Astrocyte (in vitro differentiated cells and primary cell): ENCODE measurements at places on chromosomes 3 and 15.

DNA sequence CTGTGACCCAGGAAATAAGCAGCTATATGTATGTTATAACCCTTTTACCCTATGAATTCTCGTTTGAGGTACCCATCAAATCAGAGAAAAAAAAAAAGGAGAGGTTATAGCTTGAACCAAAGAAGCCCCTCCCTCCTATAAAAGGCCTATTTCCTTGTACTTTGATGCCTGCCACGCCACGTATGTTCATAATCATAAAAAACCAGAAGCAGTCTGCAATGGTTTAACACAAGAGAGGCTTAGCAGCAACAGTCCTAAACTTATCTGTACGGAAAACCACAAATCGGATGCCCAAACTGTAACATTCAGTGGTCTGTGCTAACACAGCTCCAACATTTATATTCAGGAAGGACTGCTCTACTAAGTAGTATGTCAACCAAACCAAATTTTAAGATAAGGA is 21.2 kb downstream of the CCR8 start:
- no peak for DNase-seq

GRCh38 chr3:17175187-17175807 is 290.5 kb downstream of the PLCL2 start:
- DNase-seq: peak; percentile 87

DNA sequence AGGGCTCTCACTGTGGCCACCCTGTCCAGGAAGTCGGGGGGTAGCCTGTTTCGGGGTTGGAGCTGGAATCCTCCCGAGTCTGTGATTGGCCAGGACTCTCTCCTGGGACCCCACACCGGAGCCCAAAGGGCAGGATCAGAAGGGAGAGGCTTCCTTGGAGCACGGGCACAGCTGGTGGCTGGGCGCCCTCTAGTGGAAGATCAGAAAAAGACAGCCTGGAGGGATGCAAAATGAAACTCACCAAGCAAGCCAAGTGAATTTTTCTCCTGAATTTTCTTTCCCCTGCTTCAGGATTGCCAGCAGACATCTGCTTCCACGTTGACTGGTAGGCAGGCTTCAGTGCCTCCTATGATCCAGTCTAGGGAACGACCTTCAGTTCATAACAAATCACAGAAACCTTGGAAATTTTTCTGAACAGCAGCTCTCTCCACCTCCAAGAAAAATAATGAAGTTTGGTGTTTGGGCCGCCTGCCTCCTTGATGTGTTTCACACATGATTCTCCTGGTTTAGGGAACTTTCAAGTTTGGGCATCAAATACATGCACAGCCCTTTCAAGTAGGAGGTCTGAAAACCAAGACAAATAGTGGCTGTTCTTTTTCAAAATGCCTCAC is 224.6 kb downstream of the VPS13C start:
- DNase-seq: no peak

DNA sequence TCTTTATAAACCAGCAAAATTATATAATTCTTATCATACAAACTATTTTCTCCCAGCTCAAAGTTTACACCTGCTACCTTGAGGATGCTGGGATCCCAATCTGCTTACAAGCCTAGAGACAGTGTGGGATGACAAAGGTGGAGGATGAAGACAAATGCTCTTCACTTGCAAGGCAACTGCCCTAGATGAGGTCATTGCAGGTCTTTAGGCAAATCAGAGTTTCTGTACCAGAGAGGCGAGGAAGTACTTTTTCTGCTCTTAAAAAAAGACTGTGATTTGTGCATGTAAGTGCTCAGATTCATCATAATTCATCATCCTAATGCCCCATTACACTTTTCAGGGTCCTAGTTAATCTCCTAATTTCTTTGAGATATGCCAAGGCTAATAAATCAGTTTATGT is 376.1 kb downstream of the ZPLD1 start:
- DNase-seq: no peak

- DNase-seq: no peak
These were observed 4.1 kb upstream of the CHRNA3 start for GRCh38 chr15:78624651-78625590.

DNA sequence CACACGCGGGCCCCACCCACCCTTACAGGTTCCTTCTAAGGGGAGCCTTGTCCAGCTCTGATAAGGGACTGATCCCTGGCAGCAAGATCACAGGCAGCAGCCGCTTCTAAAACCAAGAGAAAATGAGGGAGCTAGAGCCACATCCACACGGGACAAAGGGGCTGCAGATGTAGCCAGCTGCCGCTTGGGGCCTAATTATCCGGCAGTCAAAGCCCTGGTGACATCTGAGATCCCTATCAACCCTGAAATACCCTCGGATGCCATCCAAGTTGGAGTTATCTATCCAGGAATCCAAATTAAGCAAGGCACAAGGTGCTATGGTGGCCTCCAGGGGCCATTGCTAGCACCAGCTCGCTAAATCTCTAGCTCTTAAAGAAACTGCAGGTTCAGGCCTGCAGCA is 248.3 kb downstream of the VPS13C start:
- no peak for DNase-seq

GRCh38 chr3:188752850-188753249 is 418.9 kb upstream of the TPRG1 start:
- no peak for DNase-seq

- no peak for DNase-seq
These were observed 2.7 kb downstream of the RPL22L1 start for GRCh38 chr3:170867143-170867937.

GRCh38 chr15:59360896-59361295 is 11.8 kb downstream of the MYO1E start:
- peak; percentile 39 for DNase-seq

- DNase-seq: peak; percentile 32
These were observed 4.6 kb downstream of the WDR53 start for GRCh38 chr3:196563721-196564225.

- no peak for DNase-seq
These were observed 306.3 kb downstream of the ZPLD1 start for GRCh38 chr3:102741105-102741504.

DNA sequence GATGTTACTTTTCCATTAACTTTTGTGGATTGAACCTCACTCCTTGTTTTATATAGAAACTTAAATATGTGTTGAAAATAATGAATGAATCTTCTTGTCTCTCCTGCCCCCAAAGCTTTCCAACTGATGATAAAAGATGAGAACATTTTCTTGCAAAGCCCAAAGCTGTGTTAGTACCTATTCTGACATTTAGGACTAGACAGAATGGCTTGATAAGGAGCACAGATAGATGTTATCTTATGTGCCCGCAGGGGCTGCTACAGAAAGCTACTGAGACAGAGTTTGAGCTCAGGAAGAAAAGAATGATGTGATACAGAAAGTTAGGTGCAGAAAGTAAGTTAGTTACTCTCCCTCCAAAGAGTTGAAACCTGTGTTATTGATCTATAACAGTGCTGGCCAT is 109.4 kb upstream of the ATP11B start:
- no peak for DNase-seq

GRCh38 chr3:133447750-133448477 is 48.1 kb downstream of the BFSP2 start:
- no peak for DNase-seq

DNA sequence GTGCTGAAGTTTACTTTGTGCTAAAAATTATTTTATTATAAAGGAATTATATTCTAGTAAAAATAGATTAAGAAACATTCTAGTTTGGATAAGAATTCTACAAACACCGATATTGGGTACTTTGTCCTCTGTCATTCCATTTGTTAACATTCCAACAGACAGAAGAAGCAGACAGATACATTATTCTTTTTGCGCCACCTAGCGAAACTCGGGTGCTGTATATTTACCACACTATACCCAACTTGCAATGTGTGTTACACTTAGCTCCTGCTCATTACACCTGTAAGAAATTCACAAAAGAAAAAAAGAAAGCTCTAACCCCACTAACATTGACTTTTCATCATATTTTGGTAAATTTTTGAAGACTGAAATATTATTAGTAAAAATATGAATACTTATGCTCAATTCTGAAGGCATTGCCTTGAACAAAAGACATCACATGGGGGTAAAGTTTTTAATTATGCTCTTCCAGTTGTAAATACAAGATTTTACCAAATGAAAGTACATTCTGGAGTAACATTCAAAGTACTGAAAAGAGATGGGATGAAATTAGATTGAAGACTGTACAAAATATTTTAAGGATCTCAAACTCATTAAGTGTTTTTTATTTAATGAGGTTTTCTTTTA is 136.5 kb upstream of the MLF1 start:
- peak; percentile 32 for DNase-seq

DNA sequence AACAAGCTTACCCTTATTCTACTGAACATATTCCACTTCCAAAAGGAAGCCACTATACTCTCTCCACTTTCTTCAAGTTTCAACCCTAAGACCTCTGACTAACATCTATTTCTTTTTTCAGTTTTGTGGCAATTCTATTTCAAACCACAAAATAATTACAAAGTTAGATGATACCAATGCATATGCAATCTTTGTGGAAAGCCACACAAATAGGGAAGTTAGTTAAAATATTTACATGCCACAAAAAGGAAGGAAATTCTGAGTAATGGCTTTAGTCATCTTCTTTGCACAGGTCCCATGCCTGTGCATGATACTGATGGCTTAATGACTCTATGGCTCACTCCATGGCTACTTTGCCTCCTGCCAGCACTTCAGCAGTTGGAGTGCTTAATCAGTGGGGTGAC is 57.0 kb upstream of the MCTP2 start:
- peak; percentile 57 for DNase-seq

- no peak for DNase-seq
These were observed 93.7 kb downstream of the DLG1 start for GRCh38 chr3:197204736-197205135.

GRCh38 chr3:134212967-134213665 is 37.5 kb downstream of the RYK start:
- peak; percentile 33 for DNase-seq

GRCh38 chr15:62750471-62750870 is 292.1 kb upstream of the TPM1 start:
- no peak for DNase-seq

DNA sequence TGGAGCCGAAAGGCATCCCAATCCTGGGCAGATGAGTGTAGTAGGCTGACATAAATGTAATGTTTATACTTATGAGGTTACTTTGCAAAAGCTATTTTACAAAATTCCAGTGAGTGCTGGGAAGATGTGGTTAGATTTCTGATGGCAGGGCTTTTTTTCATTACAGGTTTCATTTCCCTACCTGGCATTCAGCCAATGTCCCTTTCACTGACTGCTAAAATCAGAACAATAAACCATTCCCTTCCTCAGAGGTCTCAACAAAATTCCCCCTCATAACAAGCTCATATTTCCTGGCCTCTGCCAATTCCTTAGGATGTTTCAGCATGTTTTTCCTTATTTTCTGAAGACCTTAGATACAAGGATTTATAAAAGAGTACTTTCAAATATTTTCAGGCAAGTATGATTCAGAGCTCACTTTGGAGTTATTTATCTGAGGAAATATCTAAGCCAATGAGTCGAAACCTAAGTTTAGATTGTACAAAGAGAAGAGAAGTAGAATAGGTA is 40.9 kb upstream of the CCDC80 start:
- DNase-seq: peak; percentile 89

- DNase-seq: no peak
These were observed 91.5 kb downstream of the ADAMTS17 start for GRCh38 chr15:100250176-100250800.

DNA sequence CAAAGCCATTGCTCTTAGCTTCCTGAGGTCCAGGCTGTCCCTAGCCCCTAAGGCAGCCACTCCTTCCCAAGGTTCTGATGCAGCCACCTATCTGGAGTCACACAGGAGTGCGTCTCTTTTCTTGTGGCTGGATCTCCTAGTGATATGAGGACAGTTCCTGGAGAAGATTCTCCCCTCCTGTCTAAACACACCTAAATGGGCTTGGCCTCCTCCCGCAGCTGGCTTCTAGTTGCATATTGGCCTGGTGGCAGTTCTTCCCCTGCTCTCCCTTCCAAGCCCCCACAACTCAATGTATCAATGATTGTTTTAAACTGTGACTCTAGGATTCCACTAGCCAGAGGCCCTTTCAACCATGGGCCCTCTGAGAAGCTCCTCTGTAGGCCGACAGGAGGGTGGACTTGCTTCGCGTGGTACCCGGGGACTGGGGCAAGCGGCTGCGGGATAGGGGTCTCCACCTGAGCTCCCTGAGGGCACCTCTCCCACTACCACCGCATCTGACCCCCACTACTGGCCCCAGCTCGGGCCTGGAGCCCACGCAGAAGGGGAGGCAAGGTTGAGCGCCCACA is 1.4 kb downstream of the ITGA11 start:
- no peak for DNase-seq

DNA sequence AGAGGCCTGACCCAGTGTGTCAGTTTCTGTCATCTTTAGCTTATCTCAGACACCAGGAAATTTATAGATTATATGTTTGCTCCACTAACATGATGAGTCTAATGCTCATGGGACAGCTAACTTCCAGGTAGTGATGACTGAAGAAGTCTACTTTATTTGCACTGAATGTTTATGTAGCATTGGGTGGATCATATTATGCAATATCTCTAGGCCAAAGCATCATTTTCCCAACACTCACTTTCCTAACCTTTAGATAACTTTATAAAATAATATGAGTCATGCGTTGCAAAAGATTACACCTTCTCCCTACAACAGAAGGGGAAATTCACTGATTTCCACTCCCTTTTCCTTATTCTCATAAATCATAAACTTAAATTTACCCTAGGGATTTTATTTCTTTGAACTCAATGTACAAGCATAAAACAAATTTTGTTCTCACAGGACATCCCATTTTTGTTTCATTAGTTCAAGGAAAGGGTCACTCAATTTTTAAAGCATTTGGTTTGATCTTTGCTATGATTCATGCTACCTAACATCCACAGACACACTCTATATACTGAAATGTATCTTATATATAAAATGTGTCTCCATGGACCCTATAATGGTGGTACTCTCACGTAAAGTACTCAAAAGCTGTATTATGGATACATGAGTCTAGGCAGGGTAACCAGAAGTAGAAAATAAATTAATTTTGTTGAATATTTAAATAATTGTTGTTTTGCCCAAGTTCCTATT is 225.2 kb downstream of the WDR72 start:
- DNase-seq: no peak

- no peak for DNase-seq
These were observed 36.8 kb downstream of the TBC1D2B start for GRCh38 chr15:78040653-78041244.

DNA sequence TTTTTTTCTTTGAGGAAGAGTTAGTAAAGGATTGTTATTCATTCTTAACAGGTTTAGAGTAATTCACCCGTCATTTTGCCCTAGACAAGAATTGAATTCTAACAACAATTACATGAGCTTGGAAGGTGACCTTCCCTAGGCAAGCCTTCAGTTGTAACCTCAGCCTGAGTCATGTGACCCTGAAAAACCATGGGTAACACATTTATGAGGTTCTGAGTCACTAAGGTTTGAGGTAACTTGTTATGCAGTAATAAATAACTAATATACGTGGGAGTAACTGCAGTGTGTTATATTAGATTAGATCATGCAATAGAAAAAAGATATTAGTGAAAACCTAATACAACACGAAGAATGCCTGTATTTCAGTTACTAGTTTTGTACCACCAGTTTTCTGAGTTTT is 237.6 kb upstream of the NDN start:
- DNase-seq: no peak
